ENCODE measurements at places on chromosomes 11 and 22. TPM values are rescaled to one million over a fixed set of nuclear protein-coding genes. Genes with fewer than 3 reads are reported as not detected.

DNA sequence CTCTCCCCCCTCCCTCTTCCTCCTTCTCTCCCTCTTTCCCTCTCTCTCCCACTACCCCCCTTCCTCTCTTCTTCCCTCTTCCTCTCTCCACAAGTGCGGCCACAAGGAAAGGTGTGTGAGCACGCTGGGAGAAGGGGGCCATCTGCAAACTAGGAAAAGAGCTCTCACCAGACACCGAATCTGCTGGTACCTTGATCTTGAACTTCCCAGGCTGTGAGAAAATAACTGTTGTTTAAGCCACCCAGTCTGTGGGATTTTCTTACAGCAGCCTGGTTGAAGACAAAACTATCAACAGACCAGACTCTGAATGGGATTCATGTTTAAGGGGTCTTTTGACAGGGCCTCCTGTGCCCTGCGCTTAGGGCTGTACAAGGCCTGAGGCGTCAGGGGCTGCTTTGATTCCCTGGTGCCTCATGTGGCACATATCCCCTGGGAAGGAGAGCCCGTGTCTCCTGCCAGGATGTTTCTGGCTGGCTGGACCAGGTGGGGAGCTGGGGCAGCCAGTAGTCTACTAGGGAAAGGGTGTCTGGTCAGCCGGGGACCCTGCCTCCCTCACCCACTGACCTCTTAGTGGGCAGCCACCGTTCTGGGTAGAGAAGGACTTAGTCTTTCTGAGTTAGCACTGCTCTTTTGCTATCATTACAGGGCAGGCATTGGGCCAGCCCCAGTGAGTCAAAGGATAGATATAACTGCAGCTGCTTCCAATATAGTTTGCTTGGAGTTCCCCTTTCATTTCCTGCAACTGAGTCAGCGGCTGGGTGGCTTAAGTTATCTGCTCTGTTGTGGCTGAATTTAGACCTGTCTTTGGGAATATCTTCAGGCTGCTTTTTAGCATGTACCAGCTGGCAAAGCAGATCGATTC lies 6.2 kb downstream of the PANX1 start:
- DNase-seq, result peak; percentile 96
- peaks cover 34% of the 10 kb centered on the region for H3K4me1 ChIP-seq
- peak overlapping the region; percentile 92 for H3K27ac ChIP-seq
- no peaks in the 10 kb centered on the region for H3K27me3 ChIP-seq

- H3K27me3 ChIP-seq, result peaks cover 4% of the 10 kb centered on the region
- no peak for DNase-seq
- no peak overlapping the region for H3K4me3 ChIP-seq
- H3K27ac ChIP-seq, result no peak overlapping the region
These were observed 3.5 kb downstream of the AP5B1 start for GRCh38 chr11:65777241-65777640.

DNA sequence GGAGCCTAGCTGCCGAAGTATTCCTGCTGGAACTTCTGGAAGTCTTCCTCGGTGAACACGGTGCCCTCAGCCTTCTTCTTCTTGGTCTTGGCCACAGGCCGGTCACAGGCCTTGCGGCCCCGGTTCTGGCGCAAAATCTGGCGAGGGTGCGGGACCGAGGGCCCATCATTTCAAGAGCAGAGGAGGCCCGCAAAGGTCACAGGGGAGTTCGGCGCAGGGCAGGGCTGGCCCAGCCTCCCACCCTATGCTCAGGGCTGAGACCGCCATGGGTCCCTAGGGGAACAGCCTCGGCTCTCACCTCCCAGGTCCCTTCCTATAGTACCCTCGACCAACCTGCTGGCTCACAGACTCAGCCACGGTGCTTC lies 3.1 kb downstream of the RPS19BP1 start:
- H3K36me3 ChIP-seq, result peaks cover 13% of the 10 kb centered on the region
- H3K4me1 ChIP-seq, result peaks cover 5% of the 10 kb centered on the region
- no peaks in the 10 kb centered on the region for H3K27me3 ChIP-seq
- no peak overlapping the region for H3K4me3 ChIP-seq
- H3K27ac ChIP-seq, result no peak overlapping the region

DNA sequence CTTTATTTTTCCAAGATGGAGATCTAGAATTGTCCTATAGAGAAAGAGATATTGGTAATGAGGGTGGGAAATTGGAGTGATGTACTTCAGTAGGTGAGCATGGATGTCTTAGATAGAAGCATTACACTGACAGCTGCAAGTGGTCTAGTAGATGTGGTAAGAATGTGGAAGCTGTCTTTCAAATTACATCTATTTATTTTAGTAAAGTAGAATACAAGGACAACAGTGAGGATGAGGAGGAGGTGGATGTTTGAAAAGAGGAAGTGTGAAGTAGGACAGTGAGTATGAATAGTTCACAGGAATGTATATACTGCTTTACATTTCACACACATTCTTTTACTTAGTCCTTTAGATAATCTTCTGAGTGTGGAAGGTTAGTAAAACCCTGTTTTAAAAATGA lies 64.2 kb downstream of the HIPK3 start:
- H3K4me3 ChIP-seq, result no peak overlapping the region
- peaks cover 16% of the 10 kb centered on the region for H3K4me1 ChIP-seq
- no peak overlapping the region for H3K27ac ChIP-seq
- H3K36me3 ChIP-seq, result peaks cover 2% of the 10 kb centered on the region
- DNase-seq, result no peak
- no peaks in the 10 kb centered on the region for H3K27me3 ChIP-seq

- peaks cover 4% of the 10 kb centered on the region for H3K4me1 ChIP-seq
- H3K27me3 ChIP-seq, result no peaks in the 10 kb centered on the region
- no peaks in the 10 kb centered on the region for H3K36me3 ChIP-seq
These were observed 11.4 kb downstream of the ZNRF3 start for GRCh38 chr22:28894807-28895206.

DNA sequence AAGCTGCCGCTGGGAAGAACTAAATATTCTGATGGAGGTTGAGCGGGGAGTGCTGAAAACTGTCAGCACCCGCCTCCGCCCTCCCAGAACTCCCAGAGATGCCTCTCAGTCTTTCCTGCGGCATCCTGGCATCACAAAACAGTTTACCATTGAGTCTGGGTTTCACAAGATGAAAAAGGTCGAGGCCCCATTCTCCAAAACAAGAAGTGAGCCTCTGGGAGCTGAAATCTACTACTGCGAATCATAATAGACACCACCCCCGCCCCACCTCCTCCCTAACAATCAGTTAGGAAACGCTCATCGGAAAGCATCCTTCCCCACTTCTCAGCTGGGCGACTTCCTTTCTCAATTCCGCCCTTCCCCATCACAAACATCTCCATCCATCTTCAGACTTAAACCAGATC lies 1.0 kb downstream of the SUN2 start:
- H3K4me1 ChIP-seq, result peaks cover 9% of the 10 kb centered on the region
- DNase-seq, result peak; percentile 19
- peak overlapping the region; percentile 94 for H3K27ac ChIP-seq
- H3K4me3 ChIP-seq, result peak overlapping the region; percentile 52

DNA sequence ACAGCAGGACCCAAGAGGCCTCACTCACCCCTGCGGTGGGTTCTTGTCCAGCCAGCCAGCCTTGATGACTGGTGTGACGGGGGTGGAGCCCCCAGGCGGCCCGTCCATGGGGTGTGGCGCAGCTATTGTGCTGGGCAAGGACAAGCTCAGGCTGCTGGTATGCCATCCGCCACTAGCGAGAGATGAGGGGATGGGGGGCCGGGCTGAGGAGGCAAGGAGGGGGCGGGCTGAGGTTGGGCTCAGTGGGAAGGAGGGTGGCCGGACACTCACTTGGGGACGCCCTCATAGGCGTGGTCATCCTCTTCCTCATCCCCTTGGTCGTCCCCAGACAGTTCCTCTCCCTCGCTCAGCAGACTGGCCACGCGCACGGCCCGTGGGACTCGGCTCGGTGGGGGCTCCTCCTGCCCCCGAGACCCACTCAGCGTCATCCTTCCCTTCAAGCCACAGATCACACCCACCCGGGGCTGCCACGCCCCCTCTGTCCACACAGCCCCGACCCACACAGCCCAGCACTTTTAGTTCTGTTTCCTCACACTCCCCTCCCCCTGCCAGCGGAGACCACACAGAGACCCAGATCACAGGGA lies 38.0 kb upstream of the PDE2A start:
- H3K4me1 ChIP-seq, result peaks cover 4% of the 10 kb centered on the region
- no peaks in the 10 kb centered on the region for H3K27me3 ChIP-seq
- no peak overlapping the region for H3K4me3 ChIP-seq
- no peak overlapping the region for H3K27ac ChIP-seq
- H3K36me3 ChIP-seq, result peaks cover 53% of the 10 kb centered on the region

DNA sequence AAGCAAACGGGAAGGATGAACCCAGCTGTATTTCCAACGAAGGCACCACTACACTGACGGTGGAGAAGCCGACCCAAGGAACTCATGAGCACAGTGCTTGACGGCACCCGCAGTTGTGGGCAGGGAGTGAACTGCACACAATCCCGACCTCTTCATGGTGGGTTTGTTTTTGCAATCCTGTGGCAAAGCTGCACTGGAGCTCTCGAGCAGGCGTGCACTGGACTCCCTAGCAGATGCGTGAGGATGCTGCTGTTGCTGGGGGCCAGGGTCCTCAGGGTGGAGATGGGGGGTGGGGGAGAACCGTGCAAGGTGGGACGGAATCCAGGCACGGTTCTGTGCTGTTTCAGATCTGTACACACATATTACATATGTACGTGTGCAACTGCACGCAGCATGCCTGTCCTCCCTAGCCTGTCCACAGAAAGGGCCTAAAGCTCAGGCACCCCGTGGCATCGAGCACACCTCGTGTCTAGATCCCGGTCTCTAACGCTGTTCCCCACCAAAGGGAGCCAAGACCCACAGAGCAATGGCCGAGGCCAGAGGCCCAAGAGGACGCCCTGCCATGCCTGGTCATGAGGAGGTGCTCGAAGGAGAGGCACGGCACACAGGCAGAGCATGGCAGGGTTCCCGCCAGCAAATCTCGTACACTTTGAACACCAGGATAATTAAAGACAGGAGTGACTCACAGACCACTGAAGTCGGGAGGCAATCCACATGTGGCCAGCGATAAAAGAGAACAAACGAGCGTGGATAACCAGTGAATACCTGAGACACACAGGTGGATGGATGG lies 17.6 kb downstream of the ALG12 start:
- H3K4me3 ChIP-seq, result no peak overlapping the region
- no peaks in the 10 kb centered on the region for H3K4me1 ChIP-seq
- H3K27me3 ChIP-seq, result no peaks in the 10 kb centered on the region
- no peak for DNase-seq

DNA sequence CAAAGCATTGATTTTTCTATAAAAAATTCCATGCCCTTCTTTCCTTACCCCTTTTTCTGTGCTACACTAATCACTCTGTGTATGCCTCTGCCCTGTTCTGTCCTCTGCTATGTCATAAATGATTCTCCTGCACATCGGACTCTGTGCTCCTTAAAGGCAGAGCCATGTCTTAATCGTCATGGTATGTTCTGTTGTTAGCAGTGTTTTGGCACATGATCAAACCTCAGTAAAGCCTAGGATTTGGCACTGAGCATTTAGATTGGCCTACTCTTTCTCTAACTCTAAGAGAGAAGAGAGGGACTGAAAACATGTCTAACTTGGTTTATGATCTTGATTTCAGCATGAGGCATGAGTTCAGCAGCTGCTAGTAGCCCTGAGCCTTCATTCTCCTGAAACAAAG lies 266.9 kb downstream of the AASDHPPT start:
- no peaks in the 10 kb centered on the region for H3K27me3 ChIP-seq
- no peaks in the 10 kb centered on the region for H3K36me3 ChIP-seq
- H3K4me3 ChIP-seq, result no peak overlapping the region

Gene KCNQ1
- total RNA-seq, result not detected

Gene GLB1L3
- total RNA-seq, result not detected

Gene PHOX2A
- not detected for total RNA-seq

Gene YPEL1
- 1.1 TPM for total RNA-seq

Gene ENDOD1
- total RNA-seq, result 20.6 TPM

Measured in IMR-90 (cell line).